Calu3 (cell line): ENCODE measurements at places on chromosomes 13 and 19. TPM values are rescaled to one million over a fixed set of nuclear protein-coding genes. Genes with fewer than 3 reads are reported as not detected.

Gene CAPNS1
- 823 and 894 TPM in 2 replicates for total RNA-seq

DNA sequence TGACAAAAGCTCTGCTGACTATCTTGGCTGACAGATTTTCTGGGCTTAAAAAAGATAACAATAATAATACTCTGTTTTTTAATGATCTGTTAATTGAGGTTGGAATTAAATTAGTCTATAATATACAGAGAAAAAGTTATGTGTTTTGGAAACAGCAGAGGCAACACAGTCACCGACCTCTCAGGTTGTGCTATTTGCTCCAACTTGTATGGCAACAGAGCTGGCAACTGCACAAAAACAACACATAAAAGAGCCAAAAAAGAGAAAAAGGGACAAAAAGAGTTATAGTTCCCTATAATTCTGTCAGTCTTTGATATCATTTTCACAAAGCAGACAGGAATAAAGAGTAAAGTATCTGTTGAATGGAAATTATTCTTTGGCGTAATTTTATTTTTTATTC lies 102.3 kb upstream of the POSTN start:
- no peak overlapping the region for H3K4me3 ChIP-seq
- H3K27ac ChIP-seq = no peak overlapping the region
- peaks cover 8% of the 10 kb centered on the region for H3K4me1 ChIP-seq
- DNase-seq = no peak
- no peaks in the 10 kb centered on the region for H3K36me3 ChIP-seq

Gene CBARP
- total RNA-seq = 4.2 and 5.7 TPM in 2 replicates

DNA sequence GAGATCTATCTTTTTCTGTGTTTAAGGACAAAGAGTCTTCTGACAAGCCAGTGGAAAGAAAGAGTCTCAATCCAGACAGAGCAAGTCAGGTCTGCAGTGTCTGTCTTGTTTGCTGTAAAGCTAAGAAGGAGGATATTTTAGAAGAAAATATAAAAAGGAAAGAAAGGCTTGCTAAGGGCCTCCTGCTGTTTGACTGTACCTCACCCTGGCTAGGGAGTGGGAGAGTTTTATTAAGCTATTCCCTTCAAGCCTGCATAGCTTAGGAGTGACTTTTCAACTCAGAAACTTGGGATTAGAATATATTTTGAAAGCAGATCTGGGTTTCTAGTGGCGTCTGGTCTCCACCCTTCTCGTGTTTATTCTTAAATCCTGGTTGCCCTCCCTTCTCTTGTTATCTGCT lies 460.0 kb downstream of the COG6 start:
- H3K4me3 ChIP-seq = no peak overlapping the region
- H3K4me1 ChIP-seq = peaks cover 37% of the 10 kb centered on the region
- H3K27ac ChIP-seq = peak overlapping the region; percentile 98
- H3K27me3 ChIP-seq = no peaks in the 10 kb centered on the region

Gene THSD1
- total RNA-seq = 0.85 and 0.93 TPM in 2 replicates

- H3K4me1 ChIP-seq = no peaks in the 10 kb centered on the region
- DNase-seq = no peak
- no peak overlapping the region for H3K4me3 ChIP-seq
These were observed 39.8 kb downstream of the KCTD12 start for GRCh38 chr13:76846363-76846762.

DNA sequence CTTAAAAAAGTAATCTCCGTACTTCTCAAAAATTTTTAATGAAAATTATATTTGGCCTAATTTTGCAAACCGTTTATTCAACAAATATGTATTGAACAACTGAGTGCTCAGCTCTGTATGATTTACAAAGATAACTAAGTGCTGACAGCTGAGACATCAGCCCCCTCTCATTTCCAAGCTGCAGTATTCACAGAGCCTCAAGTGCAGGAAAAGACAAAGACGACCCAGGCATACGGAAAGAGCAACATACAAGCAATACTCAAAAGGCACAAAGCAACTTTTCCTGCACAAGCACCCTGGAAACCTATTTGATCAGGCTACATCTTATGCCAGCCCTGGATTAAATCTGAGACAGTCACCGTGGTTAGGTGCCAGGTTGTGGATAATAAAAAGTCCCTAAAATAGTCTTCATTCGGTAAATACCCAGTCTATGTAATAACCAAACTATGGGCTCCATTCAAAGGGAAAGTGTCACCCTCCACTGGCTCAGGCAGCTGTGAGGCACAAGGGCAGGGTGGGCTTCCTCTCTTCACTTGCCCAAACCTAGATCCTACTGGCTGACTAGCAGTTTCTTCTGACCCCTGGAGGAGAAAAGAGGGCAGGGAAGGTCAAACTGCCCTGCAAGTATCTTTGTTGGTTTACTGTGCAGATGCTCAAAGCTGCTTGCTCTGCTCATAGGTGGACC lies 65.5 kb downstream of the TBC1D4 start:
- DNase-seq = no peak
- peaks cover 18% of the 10 kb centered on the region for H3K4me1 ChIP-seq

GRCh38 chr13:105997581-105998550 lies 537.6 kb downstream of the EFNB2 start:
- no peak overlapping the region for H3K27ac ChIP-seq
- no peaks in the 10 kb centered on the region for H3K4me1 ChIP-seq
- H3K4me3 ChIP-seq = no peak overlapping the region
- H3K27me3 ChIP-seq = no peaks in the 10 kb centered on the region
- no peaks in the 10 kb centered on the region for H3K36me3 ChIP-seq
- no peak for DNase-seq

GRCh38 chr13:106383791-106384190 lies 151.7 kb downstream of the EFNB2 start:
- no peak overlapping the region for H3K27ac ChIP-seq
- DNase-seq = no peak

Gene CGB8
- total RNA-seq = 0.54 and 0.56 TPM in 2 replicates

GRCh38 chr19:11180346-11180745 lies 17.0 kb downstream of the KANK2 start:
- no peak overlapping the region for H3K4me3 ChIP-seq
- H3K4me1 ChIP-seq = no peaks in the 10 kb centered on the region
- no peak overlapping the region for H3K27ac ChIP-seq
- DNase-seq = no peak
- H3K36me3 ChIP-seq = peaks cover 9% of the 10 kb centered on the region

GRCh38 chr19:33493401-33494275 lies 28.0 kb downstream of the PEPD start:
- H3K4me3 ChIP-seq = no peak overlapping the region
- no peaks in the 10 kb centered on the region for H3K36me3 ChIP-seq
- H3K27me3 ChIP-seq = no peaks in the 10 kb centered on the region
- H3K4me1 ChIP-seq = no peaks in the 10 kb centered on the region
- DNase-seq = no peak

- no peak for DNase-seq
- H3K4me3 ChIP-seq = no peak overlapping the region
- H3K4me1 ChIP-seq = no peaks in the 10 kb centered on the region
- no peaks in the 10 kb centered on the region for H3K36me3 ChIP-seq
These were observed 178.2 kb downstream of the KLF12 start for GRCh38 chr13:73955977-73956500.

Gene PTGER1
- 1.2 and 1.3 TPM in 2 replicates for total RNA-seq

GRCh38 chr19:55014714-55015113 lies 23.4 kb downstream of the GP6 start:
- H3K4me1 ChIP-seq = peaks cover 7% of the 10 kb centered on the region
- no peak overlapping the region for H3K27ac ChIP-seq
- H3K27me3 ChIP-seq = no peaks in the 10 kb centered on the region
- H3K4me3 ChIP-seq = no peak overlapping the region
- DNase-seq = no peak
- no peaks in the 10 kb centered on the region for H3K36me3 ChIP-seq
